H54 (cell line): ENCODE measurements at places on chromosomes 5 and 9.
A peak's percentile ranks its signal among the peaks of the same experiment; 100 is the strongest.

- DNase-seq = no peak
Measured at GRCh38 chr9:70036641-70037040, 7.0 kb upstream of the MAMDC2 start.

GRCh38 chr5:30626557-30626956 lies 566.9 kb upstream of the CDH6 start:
- DNase-seq = no peak

DNA sequence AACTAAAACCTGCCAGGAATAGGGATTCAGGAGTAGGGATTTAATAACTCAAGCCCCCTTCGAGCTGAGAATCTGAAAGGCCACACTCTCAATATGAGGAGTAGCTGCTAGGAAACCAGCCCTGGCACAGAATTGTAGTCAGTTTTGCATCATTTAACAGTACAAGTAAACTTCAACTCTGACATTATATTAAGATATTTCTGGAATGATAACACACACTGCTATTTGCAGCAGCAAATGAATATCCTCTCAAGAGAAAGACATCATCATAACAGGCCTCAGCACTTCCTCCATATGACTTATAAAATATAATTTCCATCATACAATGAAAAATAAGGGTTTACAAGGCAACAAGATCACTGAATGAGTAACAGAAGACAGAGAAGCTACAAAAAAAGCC lies 138.2 kb upstream of the RFX3 start:
- DNase-seq = no peak

GRCh38 chr5:130992095-130992494 lies 173.0 kb downstream of the HINT1 start:
- DNase-seq = no peak

GRCh38 chr5:27458287-27458686 lies 419.9 kb upstream of the CDH9 start:
- DNase-seq = no peak

DNA sequence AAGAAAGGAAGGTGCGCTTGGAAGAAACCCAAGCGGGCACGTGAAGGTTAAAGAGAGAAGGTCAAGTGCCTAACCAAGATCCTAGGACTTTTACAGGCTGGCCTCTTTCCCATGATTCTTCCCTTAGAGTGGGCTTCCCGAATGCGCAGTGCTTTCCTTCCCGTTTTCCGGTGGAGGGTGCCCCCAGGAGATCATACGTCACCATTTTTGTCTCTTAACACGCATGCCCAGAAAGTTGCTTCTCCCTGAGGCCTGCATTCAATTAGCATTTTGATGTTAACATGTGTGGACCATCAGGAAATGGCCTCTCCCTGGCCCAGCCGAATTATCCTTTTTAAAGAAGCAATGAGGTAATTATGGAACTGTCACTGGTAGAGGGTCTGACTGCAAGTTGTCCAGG lies 1.9 kb upstream of the RUSC2 start:
- no peak for DNase-seq

DNA sequence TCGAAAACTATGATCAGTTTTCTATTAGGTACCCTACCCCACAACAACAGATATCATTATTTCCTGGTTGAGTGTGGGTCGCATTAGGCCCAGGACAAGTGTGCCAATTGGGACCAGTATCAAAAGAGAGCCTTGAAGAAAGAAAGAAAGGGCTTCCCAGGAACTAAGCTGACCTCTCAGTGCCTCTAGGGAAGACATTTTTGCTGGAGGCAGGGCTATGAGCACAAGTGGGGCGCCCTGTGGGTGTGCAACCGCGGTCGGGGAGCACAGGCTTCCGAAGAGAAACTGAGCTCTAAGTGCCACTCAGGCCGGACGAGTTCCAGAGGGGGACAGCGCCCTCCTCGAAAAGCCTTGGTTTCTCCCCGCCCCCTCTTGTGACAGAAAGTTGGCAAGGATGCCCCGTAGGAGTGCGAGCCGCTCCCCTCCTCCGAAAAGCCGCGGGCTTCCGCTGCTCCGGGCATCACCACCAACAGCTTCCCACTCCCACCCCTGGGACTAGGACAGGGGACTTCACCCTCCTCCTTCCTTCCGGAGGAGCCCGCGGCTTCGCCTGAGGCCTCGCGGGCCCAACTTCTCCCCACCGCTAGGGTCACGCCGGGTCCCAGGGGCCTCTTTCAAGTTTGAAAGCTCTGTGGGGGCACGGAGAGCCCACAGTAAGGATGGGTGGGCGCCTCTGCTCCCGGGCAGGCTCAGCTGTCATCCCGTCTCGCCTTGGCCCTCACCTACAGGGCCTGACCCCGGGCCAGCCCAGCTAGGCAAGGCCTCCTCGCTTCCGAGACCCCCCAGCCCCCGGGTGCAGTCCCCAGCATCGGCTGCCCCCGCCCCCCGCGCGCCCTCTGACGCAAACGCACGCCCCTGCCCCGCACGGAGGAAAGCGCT lies 2.0 kb downstream of the NR2F1-AS1 start:
- no peak for DNase-seq

DNA sequence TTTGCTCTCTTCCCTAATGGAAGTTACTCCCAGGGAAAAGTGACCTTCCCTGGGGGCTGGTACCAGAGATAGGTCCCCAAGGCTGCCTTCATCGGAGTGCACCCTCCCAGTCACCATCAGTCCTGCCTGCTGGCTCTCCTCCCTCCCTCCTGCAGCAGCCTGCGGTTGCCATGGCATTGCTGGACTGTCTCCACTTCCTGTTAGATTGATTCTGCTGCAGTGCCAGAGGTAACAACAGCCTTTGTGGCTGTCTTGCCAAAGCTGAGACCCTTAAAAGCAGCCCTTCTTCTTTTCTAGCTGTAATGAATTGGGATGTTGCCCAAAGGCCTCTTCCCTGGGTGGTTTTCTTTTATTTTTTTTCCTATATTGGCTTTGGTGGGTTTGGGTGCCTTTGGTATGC lies 78.1 kb upstream of the PRLR start:
- DNase-seq = no peak

DNA sequence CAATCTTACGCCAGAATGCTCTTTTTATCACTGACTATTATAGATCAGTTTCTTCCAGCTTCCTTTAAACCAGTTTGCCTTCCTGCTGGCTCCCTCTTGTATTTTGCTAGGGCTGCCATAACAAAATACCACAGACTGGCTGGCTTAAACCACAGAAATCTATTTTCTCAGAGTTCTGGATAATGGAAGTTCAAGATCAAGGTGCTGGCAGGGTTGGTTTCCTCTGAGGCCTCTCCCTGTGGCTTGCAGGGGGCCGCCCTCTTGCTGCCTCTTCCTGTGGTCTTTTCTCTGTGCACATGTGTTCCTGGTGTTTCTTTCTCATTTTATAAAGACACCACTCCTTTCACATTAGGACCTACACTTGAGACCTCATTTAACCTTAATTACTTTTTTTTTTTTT lies 6.8 kb upstream of the FXN start:
- DNase-seq = no peak

DNA sequence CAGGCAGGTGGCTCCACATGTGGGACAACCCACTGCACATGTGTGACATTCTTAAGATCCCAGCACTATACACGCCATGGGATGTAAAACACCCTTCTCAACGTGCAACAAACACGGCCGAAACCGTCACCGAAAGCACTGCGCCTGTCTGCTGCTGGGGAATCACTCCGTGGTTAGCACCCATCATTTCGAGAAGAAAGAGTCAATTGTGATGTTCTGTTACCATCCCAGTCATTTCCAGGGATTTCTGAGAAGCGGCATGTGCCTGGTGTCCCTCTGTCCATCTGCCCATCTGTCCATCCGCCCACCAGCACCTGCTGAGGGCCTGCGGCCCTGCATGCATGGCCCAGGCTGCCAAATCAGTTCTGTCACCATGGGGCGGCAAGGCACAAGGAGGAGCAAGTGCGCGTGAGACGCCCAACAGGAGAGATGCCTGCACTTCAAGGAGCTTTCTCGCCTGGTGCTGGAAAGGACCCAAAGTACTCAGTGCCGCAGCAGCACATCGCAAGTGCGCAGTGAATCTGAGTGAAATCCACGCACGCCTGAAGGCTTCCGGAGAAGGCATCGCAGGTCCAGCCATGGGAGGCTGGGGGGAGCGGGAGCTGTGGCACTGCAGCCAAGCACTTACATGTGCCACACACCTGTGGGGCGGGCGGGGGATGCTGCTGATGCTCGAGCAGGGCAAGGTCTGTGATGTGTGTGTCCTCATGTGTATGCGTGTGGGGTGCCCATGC lies 38.0 kb downstream of the VAV2 start:
- DNase-seq = no peak

DNA sequence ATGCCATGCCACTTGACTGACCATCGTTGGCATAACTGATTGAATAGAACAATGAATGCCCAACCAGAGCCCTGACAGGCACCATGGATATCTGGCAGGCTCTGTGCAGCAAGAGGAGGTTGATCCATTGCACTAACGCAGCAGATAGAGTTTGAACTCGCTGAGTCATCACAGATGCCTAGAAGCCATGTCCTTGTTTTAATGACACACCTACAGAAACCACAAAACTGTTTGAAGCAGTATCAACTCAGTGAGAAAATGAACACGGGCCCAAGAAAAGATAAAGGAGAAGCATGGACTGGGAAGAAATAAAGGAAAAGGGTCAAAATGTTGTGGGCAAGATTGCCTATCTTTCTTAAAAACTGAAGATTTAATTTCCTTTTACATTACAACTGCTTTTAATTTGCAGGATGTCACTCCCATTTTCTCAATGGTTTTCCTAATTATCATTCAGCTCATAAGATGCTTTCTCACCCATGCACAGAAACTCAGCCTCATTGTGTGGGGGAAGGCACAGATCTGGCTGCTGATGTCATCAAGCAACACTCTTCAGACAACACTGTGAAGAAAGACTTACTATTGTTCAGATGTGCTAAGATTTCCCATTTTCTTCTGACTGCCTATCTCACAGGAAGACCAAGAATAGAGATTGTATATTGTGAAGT lies 129.0 kb downstream of the PIK3R1 start:
- DNase-seq = no peak

GRCh38 chr5:136240894-136241293 lies 47.9 kb upstream of the SMIM32 start:
- no peak for DNase-seq

- no peak for DNase-seq
Measured at GRCh38 chr5:173984218-173984617, 4.8 kb upstream of the C5orf47 start.

- DNase-seq = no peak
Measured at GRCh38 chr9:126879288-126879687, 18.8 kb downstream of the ZBTB34 start.

DNA sequence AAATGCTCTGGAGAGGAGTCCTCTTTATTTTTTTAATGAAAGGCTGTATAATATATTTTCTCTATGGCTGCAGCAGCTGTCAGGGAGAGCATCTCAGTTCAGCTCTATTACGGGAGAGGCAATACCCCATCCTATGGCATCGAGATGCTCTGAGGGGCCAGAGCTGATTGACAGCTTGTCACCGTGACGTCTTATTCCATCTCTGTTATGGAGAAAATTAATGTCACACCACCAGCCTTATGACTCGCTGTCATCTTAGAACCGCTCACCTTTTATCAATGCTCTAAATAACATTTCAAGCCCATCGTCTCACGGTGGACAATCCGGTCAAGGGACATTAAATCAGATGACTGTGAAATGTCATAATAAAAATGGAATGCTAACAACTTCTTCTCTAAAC lies 273.5 kb downstream of the SLF1 start:
- DNase-seq = no peak

- DNase-seq = no peak
Measured at GRCh38 chr5:143741421-143741820, 70.5 kb upstream of the HMHB1 start.

- peak; percentile 59 for DNase-seq
Measured at GRCh38 chr5:37668524-37669047, 171.3 kb downstream of the GDNF start.

GRCh38 chr9:91771027-91771426 lies 179.0 kb downstream of the ROR2 start:
- peak; percentile 35 for DNase-seq

- DNase-seq = no peak
Measured at GRCh38 chr9:15851766-15852165, 298.9 kb downstream of the CCDC171 start.

DNA sequence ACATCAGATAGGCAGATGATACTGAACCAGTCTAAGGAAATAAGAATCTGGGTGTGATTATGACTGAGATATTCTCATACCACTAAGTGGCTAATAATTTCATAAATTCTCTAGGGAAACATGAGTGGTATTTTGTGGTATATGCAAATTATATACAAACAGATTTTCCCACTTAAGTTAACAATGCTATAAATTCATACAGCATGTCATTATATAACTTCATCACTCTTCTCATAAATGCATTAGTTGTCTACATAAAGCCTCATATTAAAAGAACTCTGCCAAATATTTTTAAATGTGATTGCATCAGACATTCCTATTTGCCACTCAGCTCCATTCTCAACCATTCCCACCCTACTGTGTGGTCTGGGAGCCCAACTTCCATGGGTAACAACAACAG lies 226.5 kb downstream of the TLE1 start:
- no peak for DNase-seq

DNA sequence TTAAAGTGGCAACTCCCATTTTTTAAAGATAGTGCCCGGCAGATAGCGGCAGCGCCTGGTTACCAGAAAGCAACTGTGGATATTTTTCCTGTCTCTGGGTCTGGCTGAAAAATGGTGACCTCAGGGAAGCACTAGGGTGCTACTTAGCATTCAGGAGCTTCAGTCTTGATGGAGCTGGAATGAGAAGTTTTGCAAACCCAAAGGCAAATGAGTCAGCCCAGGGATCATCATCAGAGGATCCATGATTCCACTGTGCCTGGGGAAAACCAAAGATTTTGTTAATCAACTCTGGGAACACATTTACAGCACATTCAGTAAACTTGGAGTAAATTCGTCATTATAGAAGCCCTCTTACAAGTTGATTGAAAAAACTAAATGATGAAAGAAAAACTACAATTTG lies 26.7 kb downstream of the F2R start:
- DNase-seq = no peak

GRCh38 chr9:116543731-116544400 lies 143.2 kb upstream of the TRIM32 start:
- DNase-seq = no peak

DNA sequence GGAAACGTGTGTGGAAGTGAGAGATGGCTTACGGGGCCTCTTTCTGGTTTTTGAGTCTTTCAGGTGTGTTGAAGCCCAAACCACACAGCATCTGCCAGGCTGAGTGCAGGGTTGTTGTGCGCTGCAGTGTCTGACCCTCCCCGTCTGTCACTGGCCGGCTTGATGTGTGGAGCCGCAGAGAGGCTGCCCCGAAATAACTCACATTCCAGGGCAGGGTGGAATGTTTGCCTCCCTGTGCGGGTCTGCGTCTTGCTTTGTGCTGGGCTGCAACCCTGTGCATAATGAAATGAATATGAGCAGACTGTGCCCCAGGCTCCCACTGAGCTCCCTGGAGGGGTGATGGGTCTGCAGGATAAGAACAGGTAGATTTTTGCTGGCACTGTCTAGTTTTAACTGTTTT lies 9.9 kb upstream of the PLEKHG4B start:
- no peak for DNase-seq

GRCh38 chr5:72251386-72251785 lies 68.7 kb downstream of the MRPS27 start:
- no peak for DNase-seq

- DNase-seq = no peak
Measured at GRCh38 chr9:127065592-127065991, 56.8 kb downstream of the ANGPTL2 start.

- peak; percentile 51 for DNase-seq
Measured at GRCh38 chr5:151670953-151671636, 15.6 kb downstream of the SPARC start.
